Lower lobe of right lung (tissue), 2 donors: ENCODE measurements at places on chromosomes 3 and 15. TPM values are rescaled to one million over a fixed set of nuclear protein-coding genes. Genes with fewer than 3 reads are reported as not detected.

The FGD5 gene
- total RNA-seq = 85.0 TPM

DNA sequence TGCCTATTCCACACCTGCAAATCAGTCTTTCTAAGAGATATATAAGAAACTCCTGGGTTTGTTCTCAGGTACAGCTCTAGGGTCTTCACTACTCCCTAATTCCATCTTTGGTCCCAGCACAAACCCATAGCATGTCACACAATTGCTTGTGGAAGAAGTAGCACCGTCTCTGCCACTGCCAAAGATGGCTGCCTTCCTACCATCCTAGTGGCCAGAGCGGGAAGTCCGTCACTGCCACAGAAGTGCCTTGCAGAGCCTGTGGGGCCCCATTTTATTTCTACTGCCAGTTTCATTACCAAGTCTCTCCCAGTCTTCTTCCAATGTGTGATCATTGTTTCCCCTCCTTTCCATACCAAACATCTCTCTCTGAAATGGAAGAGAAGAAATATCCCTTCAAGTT lies 107.6 kb downstream of the CD47 start:
- no peak for DNase-seq
- H3K27me3 ChIP-seq = no peaks in the 10 kb centered on the region
- H3K4me3 ChIP-seq = no peak overlapping the region
- peaks cover 39% of the 10 kb centered on the region for H3K4me1 ChIP-seq
- no peak overlapping the region for H3K27ac ChIP-seq

- H3K36me3 ChIP-seq = no peaks in the 10 kb centered on the region
- H3K4me3 ChIP-seq = no peak overlapping the region
- no peak overlapping the region for H3K27ac ChIP-seq
- no peak for DNase-seq
- H3K27me3 ChIP-seq = no peaks in the 10 kb centered on the region
- peaks cover 4% of the 10 kb centered on the region for H3K4me1 ChIP-seq
Observed at GRCh38 chr3:122101646-122102045, 46.5 kb downstream of the CD86 start.

DNA sequence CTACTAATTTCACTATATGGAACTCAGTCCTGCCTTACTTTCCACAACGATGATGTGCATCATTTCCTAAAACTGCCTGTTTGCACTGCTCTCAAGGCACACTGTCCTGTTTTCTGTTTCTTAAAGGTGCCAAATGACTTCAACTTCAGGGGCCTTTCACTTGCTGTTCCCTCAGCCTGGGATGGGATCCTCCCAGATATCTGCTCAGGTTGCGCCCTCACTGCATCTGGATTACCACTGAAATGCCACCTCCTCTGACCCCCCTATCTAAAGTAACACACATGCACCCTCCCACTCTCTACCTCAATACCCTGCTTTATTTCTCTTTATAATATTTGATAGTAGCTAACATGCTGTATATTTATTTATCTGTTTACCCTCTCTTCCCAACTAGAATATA lies 123.8 kb upstream of the CMC1 start:
- no peaks in the 10 kb centered on the region for H3K4me1 ChIP-seq
- no peak for DNase-seq
- no peak overlapping the region for H3K27ac ChIP-seq

The CEP152 gene
- 6.5 TPM for total RNA-seq

GRCh38 chr15:99211926-99212325 lies 37.5 kb downstream of the TTC23 start:
- H3K4me3 ChIP-seq = no peak overlapping the region
- no peaks in the 10 kb centered on the region for H3K4me1 ChIP-seq
- no peak for DNase-seq
- H3K27ac ChIP-seq = no peak overlapping the region
